H7 (cell line): ENCODE measurements at places on chromosomes 1 and 21.

DNA sequence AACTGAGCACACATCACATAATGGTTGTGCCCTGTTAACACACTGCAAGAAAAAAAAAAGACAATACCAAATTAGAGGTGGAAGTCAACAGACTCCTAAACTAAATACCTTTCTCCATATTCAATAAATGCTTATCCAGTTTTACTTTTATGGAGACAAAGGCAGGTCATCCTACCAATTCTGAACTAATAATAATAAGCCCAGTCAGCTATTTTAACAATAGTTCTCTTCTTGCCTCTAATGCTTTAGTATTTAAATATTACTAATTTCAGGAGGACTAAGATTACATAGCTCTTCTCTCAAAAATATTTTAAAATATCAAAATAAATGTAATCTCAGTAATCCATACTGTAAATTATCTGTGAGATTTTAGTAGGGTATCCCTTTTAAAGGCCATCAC, 10.5 kb downstream of the COPA start:
- DNase-seq, result no peak

GRCh38 chr1:227786673-227787512, 28.6 kb upstream of the PRSS38 start:
- peak; percentile 72 for DNase-seq

DNA sequence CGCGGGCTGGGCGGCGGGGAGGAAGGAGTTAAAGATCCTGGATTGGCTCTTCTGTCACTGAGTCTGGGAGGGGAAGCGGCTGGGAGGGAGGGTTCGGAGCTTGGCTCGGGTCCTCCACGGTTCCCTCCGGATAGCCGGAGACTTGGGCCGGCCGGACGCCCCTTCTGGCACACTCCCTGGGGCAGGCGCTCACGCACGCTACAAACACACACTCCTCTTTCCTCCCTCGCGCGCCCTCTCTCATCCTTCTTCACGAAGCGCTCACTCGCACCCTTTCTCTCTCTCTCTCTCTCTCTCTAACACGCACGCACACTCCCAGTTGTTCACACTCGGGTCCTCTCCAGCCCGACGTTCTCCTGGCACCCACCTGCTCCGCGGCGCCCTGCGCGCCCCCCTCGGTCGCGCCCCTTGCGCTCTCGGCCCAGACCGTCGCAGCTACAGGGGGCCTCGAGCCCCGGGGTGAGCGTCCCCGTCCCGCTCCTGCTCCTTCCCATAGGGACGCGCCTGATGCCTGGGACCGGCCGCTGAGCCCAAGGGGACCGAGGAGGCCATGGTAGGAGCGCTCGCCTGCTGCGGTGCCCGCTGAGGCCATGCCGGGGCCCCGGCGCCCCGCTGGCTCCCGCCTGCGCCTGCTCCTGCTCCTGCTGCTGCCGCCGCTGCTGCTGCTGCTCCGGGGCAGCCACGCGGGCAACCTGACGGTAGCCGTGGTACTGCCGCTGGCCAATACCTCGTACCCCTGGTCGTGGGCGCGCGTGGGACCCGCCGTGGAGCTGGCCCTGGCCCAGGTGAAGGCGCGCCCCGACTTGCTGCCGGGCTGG, at the start of gene NPR1:
NPR1 (plus strand) TSS at position 170 of the 818 bp plus-strand sequence; CDS start at position 591, 421 bp downstream.
- peak; percentile 93 for DNase-seq

- peak; percentile 62 for DNase-seq
Observed at GRCh38 chr1:232558954-232559353, 71.0 kb downstream of the SIPA1L2 start.

- DNase-seq, result no peak
Observed at GRCh38 chr1:45381243-45381642, 41.0 kb upstream of the MUTYH start.

DNA sequence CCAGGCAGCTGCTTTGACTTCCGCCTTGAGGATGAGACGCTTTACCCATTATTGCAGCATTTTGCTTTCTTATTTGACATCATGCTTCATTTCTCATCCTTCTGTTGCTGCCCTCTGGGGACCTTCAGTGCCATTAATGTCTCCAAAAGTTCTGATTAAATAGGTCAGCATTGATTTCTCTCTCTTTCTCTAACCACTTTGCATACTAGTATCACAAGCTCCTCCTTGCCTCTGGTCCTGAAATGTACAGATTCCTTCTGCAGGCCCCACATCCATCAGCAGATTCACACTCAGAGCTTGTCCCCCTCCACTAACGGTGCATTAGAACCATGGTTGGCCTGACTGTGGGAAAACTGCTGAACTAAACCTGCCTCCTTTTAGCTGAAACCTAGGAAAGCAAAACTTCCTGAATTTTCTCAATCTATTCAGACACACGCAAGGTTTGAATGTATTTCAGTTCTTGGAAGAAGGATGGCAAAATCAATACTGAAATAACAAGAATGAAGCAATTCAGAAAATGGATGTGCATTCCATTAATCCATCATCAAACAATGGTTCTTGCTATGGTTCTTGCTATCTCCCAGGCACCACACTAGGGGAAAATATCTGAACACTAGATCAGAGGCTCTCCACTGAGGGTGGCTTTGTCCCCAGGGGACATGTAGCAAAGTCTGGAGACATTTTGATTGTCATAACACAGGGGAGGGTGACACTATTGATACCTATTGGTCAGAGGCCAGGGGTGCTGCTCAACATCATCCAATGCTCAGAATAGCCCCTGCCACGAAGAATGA, 154.5 kb downstream of the PCP4 start:
- no peak for DNase-seq

- DNase-seq, result no peak
Observed at GRCh38 chr1:14495381-14495780, 103.1 kb upstream of the KAZN start.

- no peak for DNase-seq
Observed at GRCh38 chr1:86991549-86992186, 77.2 kb downstream of the HS2ST1 start.

DNA sequence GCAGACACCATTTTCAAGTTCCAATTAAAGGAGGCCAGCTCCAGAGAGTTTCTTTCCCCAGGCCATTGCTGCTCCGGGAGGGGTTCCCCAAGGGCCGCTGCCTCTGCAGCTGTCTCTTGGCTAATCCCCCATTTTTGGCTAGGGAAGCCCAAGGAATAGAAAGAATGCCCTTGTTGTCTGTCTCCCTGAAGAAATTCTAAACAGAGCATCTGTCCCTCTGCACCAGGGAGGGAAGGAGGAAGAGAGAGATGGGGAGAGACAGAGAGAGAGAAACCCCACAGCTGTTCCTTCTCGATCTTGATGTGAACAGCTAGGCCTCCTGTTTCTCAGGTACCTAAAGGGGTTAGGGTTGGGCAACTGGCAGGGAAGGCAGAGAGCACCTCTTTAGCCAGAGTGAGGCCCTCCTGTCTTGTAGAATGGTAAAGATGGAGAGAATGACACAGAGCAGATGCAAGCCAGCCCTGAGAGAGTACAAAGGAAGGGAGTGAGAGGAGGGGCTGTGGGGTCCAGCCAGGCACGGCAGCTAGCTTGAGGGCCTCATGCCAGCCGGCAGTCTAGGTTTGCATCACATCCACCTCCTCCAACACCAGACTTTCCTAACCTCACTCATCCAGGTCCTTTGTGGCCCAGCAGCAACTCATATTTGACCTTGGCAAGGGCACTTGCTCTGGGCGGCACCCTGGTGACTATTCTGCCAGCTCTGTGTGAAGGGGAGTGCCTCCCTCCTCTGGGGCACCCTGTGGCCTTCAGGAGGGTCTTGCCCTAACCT, 13.1 kb downstream of the OPTC start:
- no peak for DNase-seq

DNA sequence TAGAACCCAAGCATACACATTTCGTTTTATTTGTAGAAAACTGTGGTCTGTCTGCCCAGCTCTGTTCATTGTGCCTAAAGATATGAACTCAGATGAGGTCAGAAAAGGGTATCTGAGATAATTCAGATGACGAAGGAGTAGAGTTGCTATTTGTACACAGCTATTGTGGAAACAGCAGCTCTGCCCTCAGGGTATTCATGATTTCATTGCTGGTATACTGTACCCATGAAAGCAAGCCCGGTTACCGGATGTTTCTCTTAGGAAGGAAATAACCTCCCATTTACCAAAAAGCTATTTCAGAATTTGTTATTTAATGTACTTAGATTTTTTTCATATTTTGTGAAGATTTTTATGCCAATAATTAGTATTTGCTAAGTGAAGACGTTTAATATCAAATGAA, 37.8 kb downstream of the SMAP2 start:
- no peak for DNase-seq

DNA sequence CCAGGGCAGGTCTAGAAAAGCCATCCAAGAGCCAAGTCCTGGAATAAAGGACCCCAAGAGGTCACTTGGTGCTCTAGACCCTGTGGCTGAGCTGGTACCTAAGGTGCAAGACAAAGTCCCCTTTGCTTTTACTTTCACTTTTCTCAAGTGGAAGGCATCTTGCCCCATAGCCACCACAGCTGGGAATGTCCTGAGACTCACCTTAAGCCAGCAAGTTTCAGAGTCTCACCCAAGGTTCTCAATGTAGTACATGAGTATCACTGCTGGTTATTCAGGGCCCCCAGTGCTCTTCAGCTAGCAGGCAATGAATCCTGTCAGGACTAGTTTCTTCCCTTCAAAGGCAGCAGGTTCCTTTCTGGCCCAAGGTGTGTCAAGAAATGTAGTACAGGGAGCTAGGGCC, 67.5 kb downstream of the UROD start:
- DNase-seq, result no peak

DNA sequence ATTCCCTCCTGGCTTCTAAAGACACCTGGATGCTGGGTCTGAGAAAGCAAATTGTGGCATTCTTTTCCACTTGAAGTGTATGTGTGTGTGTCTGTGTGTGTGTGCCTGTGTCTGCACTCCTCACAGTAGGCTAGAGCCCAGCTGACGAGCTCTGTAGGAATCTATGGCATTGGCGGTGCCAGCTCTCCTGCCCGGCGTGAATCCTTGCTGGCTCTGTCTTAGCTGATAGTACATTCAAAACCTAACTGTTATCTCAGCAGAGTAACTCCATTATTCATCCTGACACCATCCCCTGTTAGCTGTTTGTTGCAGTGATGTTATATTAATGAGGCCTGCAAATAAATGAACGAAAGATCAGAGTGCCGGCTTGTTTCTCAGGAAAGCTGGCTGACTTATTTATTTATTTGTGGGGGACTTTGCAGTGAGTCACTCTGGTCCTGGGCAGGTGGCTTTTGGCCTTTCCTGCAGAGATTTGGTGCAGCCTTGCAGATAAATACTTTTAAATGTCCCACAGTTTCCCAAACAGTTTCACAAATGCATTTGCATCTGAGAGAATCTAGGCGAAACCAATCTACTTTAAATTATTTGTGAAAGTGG, 160.6 kb upstream of the CD34 start:
- no peak for DNase-seq

DNA sequence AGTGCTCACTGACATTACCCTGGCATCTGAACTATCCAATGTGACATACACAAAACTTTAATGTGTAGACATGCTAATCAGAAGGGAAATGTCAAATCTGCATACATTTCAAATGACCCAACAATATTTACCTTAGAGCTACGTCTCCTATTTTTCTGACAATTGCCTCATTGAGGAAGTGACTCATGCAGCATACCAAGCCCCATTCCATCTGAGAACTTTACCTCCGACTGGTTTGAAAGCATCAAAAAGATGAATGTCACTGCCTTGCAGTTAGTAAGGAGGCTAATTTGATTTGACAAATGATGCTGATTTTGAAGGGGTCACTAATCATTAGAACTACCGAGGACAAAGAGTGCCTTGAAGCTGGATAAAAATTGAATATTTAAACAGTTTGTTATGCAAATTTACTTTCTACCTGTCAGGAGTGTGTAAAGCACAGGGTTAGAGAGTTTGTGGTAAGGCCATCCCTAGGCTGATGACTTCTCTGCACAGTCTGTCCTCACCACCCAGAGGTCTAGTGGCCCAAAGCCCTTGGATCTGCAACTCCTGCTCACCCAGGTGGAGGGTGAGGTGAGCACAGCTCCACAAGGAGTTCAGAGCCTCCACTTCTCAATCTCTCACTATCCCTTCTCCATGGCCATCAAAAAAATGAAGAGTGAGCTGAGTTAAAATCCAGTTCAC, 500.3 kb upstream of the C1orf87 start:
- DNase-seq, result no peak

GRCh38 chr1:24162201-24162600, 19.3 kb upstream of the IL22RA1 start:
- DNase-seq, result no peak

DNA sequence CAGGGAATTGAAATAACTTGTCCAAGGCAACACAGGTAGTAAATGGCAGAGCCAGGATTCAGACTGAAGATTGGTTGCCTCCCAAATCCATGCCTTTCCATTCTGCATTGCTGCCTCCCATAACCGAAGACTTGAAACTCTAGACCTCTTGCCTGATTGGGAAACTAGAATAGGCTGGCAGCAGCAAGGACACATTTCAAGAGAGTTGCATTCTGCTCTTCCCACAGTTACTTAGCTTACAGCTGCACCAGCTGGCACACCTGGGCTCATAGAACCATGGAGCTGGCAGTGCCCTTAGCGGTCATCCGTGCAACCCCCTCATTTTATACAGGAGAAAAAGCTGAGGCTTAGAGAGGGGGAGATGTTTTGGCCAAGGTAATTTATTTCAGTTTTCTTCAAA, 8.0 kb downstream of the TRNAU1AP start:
- DNase-seq, result no peak

DNA sequence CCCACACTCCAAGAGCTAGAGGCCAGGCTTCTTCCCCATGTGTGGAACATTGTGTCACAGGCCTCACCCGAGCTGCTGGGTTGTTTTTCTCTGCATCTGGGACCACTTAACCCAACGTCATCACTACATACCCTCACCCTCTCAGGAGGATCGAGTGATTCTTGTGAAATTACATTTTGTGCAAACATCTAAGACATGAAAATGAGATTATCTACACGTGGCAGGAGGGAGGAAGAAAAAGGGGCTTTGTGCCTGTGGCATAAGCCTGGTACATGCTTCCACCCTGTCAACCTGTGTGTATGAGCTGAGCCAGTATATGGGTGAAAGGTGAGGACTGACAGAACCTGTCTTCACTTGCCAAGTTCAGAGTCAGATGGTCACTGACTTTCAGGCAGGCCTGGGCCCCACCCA, 1.6 kb downstream of the CPT2 start:
- no peak for DNase-seq

DNA sequence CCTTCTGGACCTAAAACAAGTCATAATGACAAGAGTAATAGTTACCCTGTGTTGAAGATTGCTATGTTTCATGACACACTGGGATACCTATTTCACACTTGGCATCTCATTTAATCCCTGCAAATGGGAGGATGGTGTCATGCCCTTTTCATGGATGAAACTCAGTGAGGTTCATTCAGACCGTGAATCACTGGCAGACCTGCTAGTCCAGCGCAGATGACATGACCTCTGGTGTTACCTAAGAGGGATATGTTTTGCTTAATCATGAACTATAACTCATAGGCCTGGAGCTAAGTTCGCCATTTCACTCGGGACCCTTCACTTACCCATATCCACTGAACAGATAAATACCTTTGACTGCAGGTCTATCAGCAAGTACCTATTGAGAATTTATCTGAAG, 286.6 kb upstream of the FMN2 start:
- DNase-seq, result no peak

- peak; percentile 23 for DNase-seq
Observed at GRCh38 chr1:167599957-167600581, 30.0 kb upstream of the RCSD1 start.

DNA sequence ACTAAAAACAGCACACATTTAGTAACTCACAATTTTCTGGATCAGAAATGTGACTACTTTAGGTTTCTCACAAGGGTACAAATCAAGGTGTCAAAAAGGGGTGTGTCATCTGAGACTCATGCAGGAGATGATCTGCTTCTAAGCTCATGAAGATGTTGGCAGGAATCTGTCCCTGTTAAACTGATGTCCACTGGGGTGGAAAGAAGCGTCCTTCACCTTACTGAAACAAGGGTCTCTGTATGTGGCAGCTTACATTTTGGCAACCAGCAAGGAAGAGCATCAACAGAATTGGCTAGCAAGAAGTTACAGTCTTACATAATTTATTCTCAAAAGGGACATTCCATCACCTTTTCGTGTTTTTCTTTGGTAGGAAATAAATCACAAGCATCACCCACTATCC, 1223.8 kb downstream of the AMY1C start:
- no peak for DNase-seq
